ENCODE measurements at places on chromosomes 5 and 9. TPM values are rescaled to one million over a fixed set of nuclear protein-coding genes. Genes with fewer than 3 reads are reported as not detected.

GRCh38 chr9:94655739-94656138, 16.4 kb upstream of the FBP1 start:
- DNase-seq, result no peak

GRCh38 chr5:67673618-67674017, 477.0 kb upstream of the CD180 start:
- DNase-seq, result no peak

BAAT gene
- not detected for total RNA-seq

- DNase-seq, result no peak
Observed at GRCh38 chr5:120158211-120158610, 305.9 kb upstream of the PRR16 start.

GRCh38 chr5:15431923-15432322, 68.1 kb upstream of the FBXL7 start:
- DNase-seq, result no peak

- no peak for DNase-seq
Observed at GRCh38 chr9:96458226-96458625, 8.3 kb downstream of the HABP4 start.

Measured in SJSA1 (cell line).